ENCODE measurements at places on chromosomes 1 and 21.

DNA sequence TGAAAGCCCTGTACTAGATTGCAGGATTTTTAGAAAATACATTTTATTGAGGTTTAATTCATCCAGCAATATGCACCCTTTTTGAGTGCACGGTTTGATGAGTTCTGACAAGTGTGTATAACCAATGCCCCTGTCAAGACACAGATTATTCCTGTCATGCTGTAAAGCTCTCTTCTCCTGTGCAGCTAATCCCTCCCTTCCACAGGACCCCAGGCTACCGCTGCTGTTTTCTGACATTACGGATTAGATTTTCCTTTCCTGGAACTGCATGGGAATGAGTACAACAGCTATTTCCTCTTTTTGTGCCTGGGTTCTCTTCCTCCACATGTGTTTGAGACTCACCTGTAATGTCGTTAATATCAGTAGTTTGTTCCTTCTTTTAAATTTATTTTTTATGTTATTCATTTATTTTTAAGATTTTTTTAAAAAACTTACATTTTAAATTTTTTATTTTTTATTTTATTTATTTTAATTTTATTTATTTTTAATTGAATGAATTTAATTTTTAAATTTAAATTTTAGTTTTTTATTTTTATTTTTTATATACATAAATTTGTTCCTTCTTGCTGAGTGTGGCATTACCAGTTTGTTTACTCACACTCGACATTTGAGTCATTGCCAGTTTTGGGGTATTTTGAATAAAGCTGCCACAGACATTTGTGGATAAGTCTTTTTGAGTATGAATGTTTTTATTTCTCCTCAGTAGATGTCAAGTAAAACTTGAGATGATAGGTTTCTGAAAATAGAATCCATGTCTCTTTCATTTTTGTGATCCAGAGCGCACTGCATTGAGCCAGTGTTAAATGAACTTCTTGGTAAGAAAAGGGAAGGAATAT lies 79.0 kb upstream of the B3GALT5 start:
- no peak for DNase-seq

DNA sequence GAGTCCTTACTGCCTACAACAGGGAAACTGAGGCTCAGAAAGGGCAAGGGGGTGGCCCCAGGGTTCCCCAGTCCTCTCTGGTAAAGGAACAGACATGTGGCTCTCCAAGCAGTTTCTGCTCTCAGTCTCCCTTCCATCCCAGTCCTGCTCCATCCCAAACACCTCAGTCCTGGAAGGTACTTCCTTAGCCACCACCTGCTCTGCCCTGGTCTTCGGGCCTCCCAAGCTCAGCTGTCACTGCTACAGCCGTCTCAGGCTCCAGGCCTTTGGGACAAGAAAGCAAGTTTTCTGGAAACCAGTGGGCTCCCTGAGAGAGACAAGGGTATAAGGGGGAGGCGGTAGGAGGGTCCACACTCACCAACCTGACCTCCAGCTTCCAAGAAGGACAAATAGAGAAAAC lies 23.1 kb upstream of the ADGRB2 start:
- DNase-seq, result no peak

GRCh38 chr1:170697316-170697715 lies 33.4 kb downstream of the PRRX1 start:
- no peak for DNase-seq

DNA sequence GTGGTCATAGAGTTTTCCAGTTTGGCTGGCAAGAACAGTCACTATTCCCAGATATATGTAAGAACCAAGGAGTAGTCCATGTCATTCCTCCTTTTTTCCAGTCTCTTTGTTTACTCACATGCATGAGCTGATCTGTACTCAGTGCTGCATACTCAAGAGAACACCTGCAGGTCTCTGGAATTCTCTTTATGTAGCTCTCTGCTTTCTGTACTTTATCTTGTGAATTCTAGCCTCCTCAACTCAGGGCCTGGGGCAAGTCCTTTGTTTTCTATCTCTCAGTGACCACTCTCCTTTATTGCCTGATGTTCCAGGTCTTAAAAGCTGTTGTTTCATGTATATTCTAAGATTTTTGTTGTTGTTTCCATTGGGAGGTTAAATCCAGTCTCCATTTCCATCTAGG lies 478.9 kb downstream of the DPYD start:
- DNase-seq, result no peak

DNA sequence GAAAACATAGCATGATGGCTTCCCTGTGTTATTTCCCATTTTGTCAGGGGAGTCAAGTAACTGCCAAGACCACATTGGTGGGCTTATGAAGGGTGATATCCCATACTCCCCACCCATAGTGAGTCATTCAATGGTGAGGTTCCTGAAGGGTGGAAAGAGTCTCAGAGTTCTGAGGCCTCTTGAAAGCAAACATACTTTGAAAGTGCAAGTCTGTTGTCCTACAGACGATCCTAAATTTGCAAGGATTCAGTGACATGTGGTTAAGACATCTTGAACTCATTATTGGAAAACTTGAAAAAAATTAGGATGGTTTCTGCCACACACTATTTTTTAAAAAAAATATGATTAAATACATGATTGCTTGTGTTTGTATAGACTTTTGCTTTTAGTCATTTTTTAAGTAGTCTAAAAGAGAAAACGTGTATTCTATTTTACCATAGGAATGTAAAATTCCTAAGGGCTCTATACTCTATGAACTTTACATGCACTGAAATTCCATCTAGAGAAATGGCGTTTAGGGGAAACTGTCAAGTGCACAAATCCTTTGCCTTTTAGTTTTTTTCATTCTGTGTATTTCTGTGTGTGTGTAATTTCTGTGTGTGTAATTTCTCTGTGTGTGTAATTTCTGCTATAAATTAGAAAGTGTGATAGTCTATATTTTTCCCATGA lies 225.5 kb upstream of the ADAMTS5 start:
- no peak for DNase-seq

DNA sequence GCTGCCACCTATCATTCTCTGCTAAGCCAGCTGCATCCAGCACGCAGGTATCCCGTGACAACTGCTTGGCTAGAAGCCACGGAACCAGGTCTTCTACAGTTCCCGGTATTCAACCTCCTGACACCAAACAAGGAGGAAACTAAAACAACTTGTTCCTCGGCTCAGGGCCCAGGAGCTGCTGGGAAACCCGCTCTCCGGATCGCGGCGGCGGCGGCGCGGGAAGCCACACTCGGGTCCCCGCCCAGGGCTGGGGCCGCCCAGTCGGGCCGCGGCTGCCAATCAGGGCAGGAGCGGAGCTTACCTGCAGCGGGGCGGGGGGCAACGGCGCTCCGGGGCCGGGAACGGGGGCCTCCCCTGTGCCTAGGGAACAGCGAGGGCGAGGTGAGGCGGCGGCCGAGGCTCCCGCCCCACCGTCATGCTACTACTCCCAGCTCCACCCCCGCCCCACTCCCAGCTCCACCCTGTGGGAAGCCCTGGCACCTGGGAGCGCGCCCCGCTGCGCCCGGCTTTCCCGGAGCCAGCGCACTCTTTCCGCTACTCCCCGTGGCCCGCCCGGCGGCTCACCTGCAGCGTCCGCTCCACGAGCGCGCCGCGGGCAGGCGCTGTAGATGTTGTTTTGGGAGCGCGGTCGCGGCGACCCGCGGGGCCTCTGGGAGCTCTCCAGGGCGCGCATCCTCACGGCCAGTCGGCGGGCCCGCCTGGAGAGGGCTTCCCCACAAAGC lies 12.1 kb downstream of the IL24 start:
- no peak for DNase-seq

- peak; percentile 58 for DNase-seq
These were observed 28.3 kb upstream of the PKN2 start for GRCh38 chr1:88655685-88656299.
